Mesangial cell (primary cell): ENCODE measurements at places on chromosomes 11 and 22. TPM values are rescaled to one million over a fixed set of nuclear protein-coding genes. Genes with fewer than 3 reads are reported as not detected.

LMNTD2 gene
- total RNA-seq = 0.65 and 7.2 TPM in 2 replicates

OR6X1 gene
- not detected in 2 replicates for total RNA-seq

DMC1 gene
- 0.25 and 0.98 TPM in 2 replicates for total RNA-seq

PRDM11 gene
- 5.1 and 12.3 TPM in 2 replicates for total RNA-seq

ADAMTS15 gene
- 5.5 and 43.0 TPM in 2 replicates for total RNA-seq
